CD4-positive, alpha-beta T cell treated with Interleukin-17A for 1 hour (primary cell): ENCODE measurements at places on chromosomes 12 and 14.

GRCh38 chr12:23066095-23066494 is 441.1 kb downstream of the ETNK1 start:
- DNase-seq: no peak

DNA sequence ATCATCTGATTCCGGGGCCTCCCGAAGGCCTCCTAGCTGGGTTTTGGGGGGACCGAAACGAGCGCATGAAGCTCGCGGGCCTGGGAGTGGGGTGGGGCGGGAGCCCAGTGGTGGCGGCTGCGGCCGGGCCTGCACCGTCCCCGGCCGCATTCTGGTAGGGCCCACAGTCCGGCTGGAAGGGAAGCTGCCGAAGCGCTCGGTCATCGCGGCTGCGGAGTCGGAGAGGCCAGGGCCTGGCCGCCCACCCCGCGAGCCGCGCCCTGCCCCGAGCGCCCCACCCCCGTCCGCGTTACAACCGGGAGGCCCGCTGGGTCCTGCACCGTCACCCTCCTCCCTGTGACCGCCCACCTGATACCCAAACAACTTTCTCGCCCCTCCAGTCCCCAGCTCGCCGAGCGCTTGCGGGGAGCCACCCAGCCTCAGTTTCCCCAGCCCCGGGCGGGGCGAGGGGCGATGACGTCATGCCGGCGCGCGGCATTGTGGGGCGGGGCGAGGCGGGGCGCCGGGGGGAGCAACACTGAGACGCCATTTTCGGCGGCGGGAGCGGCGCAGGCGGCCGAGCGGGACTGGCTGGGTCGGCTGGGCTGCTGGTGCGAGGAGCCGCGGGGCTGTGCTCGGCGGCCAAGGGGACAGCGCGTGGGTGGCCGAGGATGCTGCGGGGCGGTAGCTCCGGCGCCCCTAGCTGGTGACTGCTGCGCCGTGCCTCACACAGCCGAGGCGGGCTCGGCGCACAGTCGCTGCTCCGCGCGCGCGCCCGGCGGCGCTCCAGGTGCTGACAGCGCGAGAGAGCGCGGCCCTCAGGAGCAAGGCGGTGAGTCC is at the start of gene KLC1:
Gene KLC1 (plus strand): TSS at position 528 of the 819 bp plus-strand sequence. CDS start 25,354 bp downstream, outside the sequence.
- peak; percentile 82 for DNase-seq

- no peak for DNase-seq
Observed at GRCh38 chr12:5308216-5308615, 123.7 kb upstream of the NTF3 start.

DNA sequence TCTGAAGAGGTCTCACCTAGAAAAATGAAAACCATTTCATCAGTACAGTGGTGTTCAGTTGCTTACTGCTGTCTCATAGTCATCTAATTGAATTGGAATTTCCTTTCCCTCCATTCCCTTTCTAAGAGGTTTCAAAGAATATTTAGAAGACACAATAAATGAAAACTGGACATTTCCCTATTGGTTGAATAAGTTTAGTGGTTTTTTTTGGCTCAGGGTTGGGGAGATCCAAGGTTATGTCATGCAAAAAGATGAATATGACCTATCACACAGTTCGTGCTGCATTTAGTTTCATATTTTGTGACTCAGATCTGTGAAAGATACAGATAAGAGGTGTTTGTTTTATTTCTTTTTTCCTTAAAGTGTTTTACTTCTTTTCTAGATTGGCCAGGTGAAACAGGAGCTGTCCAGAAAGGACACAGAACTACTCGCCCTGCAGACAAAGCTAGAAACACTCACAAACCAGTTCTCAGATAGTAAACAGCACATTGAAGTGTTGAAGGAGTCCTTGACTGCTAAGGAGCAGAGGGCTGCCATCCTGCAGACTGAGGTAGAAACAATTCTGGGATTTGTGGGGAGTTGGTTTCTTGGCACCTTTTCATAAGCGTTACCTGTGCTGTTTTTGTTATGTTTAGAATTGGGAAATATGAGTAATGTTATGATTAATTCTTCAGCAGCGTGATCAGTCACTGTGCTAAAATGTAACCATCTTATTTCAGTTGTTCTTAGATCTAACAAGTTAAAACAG is 124.6 kb downstream of the ERC1 start:
- no peak for DNase-seq

GRCh38 chr12:5171701-5172100 is 128.0 kb downstream of the KCNA5 start:
- DNase-seq: no peak

DNA sequence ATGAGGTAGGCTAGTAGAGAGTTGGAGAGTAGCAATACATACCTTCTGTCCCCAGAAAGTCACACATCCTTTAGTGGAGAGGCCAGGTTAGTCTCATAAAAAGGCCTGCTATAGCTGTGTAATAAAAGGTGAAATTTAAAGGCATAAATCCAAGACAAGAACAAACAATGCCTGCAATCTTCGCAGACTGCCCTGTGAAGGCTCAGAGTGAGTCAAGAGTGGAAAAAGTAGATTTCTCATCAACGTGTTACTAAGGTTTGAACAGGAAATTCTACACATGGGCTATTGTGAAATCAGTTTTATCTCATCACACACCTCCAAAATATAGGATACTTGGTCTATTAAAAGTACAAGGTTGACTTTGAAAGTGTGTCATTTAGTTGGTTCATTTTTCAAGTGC is at the start of gene KLRC1:
Gene KLRC1 (minus strand): TSS at position 222 of the 400 bp plus-strand sequence. CDS start 2,221 bp downstream, outside the sequence.
- no peak for DNase-seq

- DNase-seq: no peak
Observed at GRCh38 chr14:101200008-101200649, 296.6 kb upstream of the RTL1 start.

DNA sequence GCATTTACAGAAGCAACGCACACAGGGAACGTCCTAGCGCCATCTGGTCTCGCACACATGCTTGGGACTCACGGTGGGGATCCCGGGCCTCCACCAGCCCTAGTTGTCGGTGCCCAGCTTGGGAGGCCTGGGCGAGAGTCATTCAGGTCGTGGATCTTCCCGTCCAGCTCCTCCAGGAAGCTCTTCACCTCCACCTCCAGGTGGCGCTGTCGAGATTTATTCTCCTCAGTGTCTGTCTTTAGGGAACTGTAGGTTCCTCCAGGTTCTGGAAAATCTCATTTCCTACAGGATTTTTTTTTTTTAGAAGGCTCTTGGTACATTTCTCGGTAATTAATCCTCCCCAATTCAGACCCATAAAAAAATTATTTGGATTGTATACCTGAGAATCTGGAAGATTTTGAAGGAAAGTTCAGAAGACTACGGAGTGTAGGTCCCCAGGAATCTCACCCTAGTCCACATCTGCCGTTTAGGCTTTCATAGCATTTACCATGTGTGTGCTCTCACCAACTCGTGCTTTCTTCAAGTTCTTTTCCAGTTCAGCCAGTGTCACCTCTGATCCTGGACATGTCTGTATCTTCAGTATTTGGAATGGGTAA is 910.0 kb downstream of the TMEM121 start:
- peak; percentile 52 for DNase-seq

DNA sequence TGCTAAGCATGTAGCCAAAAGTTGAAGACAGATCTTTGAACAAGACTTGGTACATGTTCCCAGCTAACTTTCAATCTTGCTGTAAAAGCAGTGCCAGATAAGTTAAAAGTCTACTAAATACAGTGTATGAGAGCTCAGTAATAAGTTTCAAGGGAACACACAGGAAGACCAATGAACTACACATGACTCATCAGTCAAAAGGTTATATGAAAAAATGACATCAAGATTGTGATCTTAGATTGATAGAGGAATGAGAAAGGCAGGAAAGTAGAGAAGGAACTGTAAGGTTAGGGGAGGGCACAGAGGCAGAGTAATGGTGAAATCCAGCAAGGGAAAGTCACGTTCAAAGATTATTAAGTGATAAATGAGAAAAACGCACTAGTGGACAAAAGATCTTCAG is 249.9 kb upstream of the FLRT2 start:
- no peak for DNase-seq
